ENCODE measurements at places on chromosomes 7 and 10.

DNA sequence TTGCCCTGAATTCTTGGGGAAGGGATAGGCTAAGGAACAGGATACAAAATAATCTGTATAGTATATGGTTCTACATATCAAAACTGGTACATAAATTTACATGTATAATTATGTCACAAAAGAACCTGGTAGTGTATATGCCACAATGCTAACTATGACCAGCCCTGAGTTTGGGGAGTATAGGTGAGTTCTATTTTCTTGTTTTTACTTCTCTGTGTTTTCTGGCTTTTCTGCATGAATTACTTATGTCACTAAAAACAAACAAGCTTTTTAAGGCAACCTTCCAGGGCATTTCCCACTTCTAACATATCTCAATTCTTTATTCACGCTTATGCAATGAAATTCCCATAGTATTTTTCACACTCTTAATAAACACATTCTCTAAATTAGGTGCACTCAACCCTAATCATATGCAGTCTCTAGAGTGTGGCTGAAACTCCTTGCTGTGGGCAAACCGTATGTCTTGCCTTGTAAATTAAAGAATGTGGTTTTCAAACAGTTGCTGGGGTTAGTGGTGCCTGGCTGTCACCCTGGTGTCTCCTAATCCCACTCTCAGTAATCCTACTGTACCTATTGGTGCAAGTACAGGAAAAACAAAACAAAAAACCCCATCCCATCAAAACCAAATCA is 14.0 kb upstream of the INSIG1 start:
- no peak for DNase-seq

DNA sequence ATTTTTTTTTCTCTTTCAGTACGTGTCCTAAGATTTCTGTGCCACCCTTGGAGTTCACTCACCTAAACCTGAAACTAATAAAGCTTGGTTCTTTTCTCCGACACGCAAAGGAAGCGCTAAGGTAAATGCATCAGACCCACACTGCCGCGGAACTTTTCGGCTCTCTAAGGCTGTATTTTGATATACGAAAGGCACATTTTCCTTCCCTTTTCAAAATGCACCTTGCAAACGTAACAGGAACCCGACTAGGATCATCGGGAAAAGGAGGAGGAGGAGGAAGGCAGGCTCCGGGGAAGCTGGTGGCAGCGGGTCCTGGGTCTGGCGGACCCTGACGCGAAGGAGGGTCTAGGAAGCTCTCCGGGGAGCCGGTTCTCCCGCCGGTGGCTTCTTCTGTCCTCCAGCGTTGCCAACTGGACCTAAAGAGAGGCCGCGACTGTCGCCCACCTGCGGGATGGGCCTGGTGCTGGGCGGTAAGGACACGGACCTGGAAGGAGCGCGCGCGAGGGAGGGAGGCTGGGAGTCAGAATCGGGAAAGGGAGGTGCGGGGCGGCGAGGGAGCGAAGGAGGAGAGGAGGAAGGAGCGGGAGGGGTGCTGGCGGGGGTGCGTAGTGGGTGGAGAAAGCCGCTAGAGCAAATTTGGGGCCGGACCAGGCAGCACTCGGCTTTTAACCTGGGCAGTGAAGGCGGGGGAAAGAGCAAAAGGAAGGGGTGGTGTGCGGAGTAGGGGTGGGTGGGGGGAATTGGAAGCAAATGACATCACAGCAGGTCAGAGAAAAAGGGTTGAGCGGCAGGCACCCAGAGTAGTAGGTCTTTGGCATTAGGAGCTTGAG is at the start of gene CFTR:
TSS of gene CFTR (plus strand) at position 801 of the 830 bp plus-strand sequence. CDS start 70 bp downstream, outside the sequence.
- DNase-seq, result no peak

DNA sequence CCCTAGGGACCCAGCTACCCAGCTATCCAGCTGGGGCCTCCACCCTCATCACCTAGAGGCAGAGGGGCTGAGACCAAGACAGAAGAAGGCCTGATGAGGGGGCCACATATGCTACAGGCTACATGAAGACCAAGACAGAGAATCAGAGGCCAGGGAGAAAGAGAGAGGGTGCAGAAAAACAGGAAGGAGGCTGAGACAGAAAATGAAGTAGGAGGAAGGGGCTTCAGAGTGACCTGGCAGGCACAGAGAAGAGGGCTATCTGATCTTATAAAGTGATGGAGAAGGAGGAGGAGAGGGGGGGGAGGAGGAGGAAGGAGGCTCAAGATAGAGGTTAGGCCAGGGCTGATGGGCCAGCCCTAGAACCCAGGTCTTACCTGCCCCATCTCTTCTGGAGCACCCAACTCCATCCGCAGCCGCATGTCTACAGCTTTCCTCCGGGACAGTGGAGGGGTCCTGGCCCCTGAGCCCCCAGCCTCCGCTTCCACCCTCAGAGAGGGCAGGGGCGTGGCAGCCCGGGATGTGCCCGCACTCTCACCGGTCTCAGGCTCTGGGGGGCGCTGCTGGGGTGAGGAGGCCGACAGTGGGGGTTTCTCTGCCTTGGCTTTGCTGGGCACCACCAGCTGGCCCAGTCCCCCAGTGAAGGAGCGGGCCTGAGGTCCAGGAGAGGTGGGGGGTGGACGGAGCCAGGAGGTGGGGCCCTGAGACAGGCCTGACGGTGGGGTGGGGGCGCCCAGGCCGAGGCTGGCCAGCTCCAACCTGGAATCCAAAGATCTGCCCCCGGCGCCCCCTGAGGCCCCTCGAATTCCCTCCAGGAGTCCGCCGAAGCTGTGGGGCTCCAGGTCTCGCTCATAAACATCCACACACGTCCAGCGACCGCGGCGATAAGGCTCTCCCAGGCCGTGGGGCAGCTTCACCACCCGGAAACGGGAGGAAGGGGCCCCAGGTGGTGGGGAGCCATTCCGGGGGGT is 1.8 kb downstream of the TSC22D4 start:
- DNase-seq, result no peak

DNA sequence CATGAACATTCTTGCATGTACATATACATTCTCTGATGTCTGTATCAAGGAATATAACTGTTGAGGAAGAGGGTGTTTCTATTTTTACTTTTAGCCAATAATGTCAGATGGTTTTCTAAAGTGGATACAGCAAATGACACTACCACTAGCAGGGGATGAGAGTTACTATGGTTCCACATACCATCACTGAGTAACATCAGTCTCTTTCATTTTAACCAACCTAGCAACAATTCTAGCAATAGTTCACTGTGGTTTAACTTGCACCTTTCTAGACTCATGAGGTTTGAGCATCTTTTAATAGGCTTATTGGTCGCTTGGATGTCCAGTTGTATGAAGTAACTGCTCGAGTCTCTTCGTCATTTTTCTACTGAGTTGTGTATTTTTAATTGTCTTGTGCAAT is 68.5 kb upstream of the ZNF746 start:
- DNase-seq, result no peak

- DNase-seq, result no peak
Observed at GRCh38 chr10:48466611-48467240, 138.1 kb downstream of the ARHGAP22 start.

GRCh38 chr10:113618338-113618737 is 45.5 kb downstream of the NRAP start:
- no peak for DNase-seq

- DNase-seq, result no peak
Observed at GRCh38 chr10:18066947-18067346, 73.3 kb upstream of the CACNB2 start.

DNA sequence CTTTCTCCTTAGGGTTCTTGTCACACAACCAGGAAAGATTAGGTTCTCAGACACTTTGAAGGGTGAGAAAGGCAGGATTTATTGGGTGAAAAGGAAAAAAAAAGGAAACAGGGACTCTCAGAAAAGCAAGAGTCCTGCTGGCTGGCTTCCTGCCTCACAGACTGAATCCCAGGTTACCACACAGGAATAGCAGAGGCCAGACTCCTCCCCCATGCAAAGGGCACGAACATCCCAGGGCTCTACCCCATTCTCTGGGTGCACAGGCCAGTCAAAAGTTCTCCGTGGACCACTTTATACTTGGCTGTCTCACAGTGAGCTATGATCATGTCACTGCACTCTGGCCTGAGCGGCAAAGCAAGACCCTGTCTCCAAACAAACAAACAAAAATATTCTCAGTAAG is 42.6 kb downstream of the HOXA1 start:
- no peak for DNase-seq

DNA sequence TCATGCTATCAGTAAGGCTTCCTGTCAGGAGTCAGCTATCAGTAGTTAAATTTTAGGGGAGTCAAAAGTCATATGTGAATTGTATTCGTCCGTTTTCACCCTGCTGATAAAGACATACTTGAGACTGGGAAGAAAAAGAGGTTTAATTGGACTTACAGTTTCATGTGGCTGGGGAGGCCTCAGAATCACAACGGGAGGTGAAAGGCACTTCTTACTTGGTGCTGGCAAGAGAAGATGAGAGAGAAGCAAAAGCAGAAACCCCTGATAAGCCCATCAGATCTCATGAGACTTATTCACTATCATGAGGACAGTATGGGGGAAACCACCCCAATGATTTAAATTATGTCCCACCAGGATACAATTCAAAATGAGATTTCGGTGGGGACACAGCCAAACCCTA is 47.1 kb downstream of the KLF6 start:
- DNase-seq, result no peak

- DNase-seq, result no peak
Observed at GRCh38 chr7:101950450-101951119, 133.2 kb downstream of the CUX1 start.

GRCh38 chr10:2944788-2945187 is 122.6 kb upstream of the PFKP start:
- no peak for DNase-seq

Data from NCI-H2171 (cell line).